ENCODE measurements at places on chromosomes 1 and 21.

GRCh38 chr1:16351994-16352841 lies at the start of gene FBXO42:
TSS of gene FBXO42 (minus strand) at chr1:16352480. CDS start at chr1:16315418, 37,062 bp downstream.
- DNase-seq: peak; percentile 93

DNA sequence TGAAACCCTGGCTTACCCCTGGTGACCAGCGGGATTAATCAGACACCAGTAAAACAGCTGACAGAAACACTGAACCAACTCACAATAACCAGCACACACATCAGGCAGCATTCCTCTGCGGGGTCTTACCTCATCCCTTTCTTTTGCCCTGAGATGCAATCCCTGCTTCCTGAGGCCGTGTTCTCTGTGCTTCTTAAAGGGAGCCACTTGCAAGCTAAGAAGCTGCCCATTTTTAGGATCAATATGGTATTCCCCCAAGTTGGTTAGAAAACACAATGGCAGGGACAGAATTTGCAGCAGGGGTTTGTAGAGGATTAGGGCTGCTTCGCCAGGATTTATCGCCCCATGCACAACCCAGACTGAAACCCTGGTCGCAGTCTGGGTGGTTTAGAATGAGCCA lies 74.7 kb upstream of the OLIG2 start:
- DNase-seq: no peak

GRCh38 chr1:56220021-56220420 lies 359.3 kb downstream of the PLPP3 start:
- no peak for DNase-seq

GRCh38 chr1:116018007-116018406 lies 41.7 kb downstream of the SLC22A15 start:
- DNase-seq: no peak

GRCh38 chr1:9573723-9574122 lies 15.0 kb upstream of the TMEM201 start:
- no peak for DNase-seq

DNA sequence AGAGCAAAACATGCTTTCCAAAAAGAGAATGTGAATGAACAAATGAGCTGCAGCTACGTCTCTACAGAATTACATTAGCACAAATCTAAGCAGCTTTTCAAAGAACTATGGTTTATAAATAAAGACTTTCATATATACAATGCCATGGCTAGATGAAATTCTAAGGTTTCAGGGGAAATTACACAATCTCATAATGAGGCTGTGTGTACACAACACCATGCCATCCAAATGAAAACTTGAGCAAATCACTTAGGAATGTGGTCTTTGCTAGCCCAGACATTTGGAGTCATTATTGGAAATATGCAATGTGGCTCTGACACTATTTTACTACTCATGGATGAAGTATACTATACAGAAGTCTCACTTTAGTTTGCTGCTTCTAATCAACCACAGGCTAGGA lies 37.5 kb downstream of the SPAG17 start:
- no peak for DNase-seq

GRCh38 chr1:221411283-221411682 lies 330.6 kb downstream of the DUSP10 start:
- no peak for DNase-seq

DNA sequence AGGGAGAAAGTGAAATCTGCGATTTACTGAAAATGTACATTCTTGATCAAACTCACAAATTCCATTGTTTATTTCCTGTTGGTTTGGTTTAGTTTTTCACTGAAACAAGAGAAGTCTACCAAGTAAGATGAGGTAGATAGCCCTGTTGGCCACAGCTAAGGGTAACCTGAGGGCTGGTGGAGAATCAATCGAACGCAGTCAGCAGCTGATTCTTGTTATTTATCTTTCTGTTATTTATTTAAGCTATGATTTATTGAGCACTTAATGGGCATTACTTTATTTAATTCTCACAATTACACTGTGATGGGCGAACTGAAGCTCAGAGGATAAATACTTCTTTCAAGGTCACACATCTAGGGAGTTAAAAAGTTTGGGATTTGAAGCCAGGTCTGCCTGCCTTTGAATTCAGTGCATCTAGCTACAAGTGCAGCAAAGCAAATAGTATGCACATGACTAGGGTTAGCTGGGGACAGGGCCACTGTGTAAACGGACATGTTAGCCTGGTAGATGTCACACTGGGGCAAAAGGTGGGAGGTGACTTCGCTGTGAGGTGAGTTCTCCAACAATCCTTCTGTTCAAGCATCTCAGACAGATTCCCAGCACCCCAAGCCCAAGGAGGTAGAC lies 106.5 kb upstream of the GADD45A start:
- DNase-seq: no peak

DNA sequence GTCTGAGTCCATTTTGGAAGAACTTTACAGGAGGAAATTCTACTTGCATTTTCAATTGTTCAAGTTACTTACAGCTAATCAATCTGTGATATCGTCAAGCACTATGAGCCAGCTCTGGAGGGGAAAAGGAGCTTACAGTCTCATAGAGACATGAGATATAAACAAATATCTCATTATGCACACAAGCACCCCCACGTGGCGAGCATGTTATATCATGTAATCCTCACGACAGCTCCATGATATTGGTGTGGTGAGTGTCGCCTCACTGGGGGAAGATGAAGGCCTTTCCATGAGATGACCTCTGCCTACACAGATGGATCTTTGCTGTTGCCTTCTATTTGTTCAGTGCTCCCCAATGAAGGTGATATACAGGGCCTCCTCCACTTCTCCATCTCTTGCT lies 34.6 kb downstream of the TNR start:
- DNase-seq: no peak

DNA sequence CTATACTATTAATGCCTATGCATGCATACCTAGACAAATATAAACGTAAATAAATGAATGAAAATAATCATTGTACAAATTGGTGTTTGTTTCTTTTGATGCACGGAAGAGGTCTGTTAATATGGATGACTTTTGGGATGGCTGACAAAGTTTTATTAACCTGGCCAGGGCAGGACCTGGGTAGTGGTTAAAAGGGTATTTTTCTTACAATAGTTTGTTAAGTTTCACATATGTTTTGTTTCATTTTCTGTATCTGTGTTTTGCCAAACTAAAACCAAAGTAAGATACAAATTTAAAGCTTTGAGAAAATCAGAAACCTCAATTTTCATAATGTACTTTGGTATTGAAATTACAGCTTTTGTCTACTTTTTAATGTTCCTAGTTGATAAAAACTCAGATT lies 222.7 kb upstream of the OLFM3 start:
- no peak for DNase-seq

DNA sequence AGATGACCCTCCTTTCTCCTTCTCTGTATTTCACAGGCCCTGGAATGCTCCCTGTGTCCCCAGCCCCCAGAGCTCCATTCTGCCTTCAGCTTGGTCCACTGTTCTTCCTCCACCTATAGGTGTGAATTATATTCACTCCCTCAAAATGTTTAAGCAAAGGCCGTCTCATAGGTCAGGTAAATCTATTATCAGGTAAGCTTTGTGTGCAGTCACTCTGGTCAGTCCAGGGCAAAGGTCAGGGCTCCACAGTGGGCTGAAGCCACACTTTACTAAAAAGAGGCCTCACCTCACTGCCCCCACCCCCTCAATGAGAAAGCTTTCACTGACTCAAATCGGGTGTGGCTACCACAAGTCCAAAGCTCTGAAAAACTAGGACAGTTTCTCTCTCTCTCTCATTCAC lies 65.9 kb downstream of the DNTTIP2 start:
- no peak for DNase-seq

DNA sequence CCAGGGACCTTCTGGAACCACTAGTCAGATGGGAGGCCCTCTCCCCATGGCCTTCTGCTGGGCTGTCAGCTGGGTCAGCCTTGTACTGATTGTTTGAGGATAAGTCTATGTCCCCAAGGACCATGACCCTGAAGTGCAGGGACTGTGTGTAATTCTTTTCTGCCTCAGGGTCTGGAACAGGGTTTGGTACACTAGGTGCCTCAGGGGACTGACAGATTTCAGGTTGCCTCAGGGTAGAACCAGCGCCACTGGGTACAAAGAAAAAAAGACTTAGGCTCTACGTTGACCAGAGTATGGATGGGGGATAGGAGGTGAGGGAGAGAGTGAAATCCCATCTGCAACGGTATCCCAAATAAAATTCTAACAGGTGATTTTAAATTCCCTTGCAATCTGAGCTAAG lies 3.0 kb downstream of the KDF1 start:
- DNase-seq: no peak

GRCh38 chr1:53835491-53835890 lies 2.6 kb downstream of the NDC1 start:
- DNase-seq: no peak

- DNase-seq: peak; percentile 50
Observed at GRCh38 chr1:207004931-207005830, 27.4 kb downstream of the C1orf116 start.

DNA sequence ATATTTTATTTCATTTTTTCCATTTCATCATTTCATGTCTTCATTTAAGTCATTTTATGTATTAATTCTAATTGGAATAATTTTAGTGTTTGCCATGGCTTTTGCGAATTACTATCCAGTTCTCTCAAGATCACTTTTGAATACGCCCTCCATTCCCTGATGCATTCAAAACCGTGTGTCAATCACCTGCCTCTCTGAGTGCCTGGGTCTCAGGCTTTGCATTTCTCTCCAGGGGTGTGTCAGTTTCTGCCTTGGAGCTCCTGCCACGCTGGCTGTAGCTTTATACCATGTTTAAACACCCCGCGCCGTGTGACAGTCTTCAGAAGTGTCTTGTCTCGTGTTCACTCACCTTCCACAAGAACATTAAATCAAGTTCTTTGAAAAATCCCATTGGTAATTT lies 7.4 kb upstream of the DNMT3L start:
- DNase-seq: no peak

DNA sequence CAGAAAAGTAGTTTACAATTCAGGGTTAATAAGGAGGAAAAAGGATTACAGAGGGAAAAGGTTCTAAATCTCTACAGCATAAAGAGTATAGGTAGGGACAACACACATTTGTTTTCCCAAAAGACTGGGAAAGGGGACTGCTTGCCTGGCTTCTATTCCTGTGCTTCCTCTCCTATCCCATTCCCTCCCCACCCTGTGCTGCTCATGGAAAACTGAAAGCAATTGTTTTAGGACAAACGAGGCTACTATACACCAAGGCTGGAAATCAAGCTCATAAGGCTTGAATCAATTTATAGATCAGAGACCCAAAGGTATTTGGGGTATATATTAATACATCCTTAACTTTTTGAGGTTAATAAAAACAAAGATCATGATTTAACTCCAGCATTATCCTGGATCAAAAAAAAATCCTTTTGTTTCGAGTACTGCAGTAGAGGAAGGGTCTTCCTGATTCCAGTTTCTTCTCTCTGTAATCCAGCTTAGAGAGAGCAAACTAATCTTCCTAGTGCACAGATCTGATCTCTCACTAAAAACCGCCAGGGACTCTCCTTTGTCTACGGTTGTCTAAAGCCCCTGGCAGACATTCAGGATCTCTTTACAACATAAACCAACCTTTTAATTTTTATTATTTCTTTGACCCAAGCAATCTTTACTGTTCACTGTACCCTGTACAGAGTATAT lies 37.4 kb upstream of the A3GALT2 start:
- DNase-seq: no peak

DNA sequence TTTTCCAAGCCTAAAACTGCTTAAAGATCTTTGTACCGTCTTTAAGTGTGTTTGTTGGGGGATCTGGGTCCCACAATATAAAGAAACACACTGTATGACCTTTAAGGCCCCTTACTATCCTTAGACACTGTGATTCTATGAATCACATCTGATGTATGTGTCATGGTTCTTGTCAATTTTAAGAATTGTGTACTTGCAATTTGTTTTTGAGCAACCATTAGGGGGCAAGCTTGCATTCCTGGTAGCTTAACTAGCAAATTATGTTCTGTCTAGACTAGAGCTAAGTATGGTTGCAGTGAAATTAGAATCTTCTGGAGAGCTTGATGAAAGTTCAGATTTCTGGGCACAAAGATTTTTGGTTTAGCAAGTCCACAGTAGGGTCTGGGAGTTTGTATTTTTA lies 219.5 kb downstream of the TPR start:
- DNase-seq: no peak

DNA sequence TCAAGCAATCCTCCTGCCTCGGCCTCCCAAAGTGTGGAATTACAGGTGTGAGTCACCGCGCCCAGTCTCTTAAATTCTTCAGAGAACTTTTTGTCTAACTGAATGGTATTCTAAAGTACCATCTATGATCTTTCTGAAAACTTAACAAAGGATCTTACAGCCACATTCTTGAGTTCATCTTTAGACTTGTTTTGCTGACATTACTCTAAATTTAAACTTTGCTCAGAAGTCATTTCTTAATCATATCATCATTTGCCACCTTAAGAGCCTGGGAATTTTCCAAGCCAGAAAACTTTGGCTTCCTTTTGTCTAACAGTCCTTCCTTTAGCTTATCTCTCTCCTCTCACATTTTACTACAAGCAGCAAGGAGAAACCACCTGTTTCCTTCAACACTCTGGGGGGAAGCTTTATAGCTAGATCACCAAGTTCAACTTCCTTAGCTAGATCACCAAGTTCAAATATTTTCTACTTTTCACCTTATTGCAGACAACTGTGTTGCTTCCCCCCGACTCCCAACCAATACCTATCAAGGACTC lies 5.4 kb upstream of the ZBTB8A start:
- DNase-seq: no peak

DNA sequence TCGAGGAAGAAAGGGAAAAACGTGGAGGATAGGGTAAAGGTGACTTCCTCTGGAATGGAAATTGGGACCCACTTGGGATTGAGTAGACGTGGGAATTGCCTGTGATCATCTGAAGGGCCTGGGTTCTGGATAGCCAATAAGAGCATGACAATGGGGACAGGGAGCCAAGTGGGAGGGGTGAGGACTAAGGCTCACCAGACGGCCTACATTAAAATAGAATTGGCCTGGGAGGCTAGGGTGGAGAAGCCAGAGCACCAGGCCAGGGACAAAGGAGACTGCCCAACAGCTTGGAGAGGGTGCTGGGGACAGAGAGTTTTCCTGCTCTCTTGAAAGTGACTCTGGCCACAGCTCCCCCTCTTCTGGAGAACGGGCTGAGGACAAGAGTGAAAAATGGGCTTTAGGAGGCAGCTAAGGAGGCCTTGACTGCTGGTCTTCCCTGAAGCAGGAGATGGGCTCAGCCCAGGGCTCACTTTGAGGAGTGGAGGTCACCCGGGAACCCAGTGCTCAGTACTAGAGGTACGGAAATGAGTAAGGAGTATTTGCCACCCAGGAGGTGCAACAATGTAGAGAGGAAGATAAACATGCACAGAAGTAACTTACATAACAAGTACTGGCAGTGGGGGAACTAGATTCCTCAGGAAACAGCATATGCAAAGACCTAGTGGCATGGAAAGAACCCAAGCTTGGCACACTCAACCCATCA lies 18.8 kb downstream of the INKA2 start:
- DNase-seq: no peak

DNA sequence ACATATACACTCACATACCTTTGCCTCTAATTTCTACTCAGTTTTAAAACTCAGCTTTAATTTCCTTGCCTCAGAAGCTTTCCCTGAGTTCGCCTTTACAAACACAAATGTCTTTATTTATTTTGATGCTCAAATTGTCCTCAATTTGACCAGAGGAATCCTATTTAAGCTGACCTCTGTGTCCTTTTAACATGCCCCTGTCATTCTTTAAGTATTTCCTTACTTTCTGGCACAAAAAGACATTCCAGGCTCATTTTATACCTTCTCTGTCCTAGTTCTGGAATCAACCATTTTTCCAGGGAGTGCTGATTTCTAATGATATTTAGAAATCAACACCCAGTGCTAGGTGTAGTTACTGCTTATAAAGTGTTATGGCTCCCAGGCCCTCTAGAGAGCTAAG lies 82.5 kb downstream of the OSBPL9 start:
- no peak for DNase-seq

- DNase-seq: no peak
Observed at GRCh38 chr1:8545078-8545477, 227.2 kb downstream of the SLC45A1 start.

Data from stimulated activated naive CD8-positive, alpha-beta T cell treated with anti-CD3 and anti-CD28 coated beads, Interleukin-15, Interleukin-2, amounts not matched to agents 100 U/mL and 50 U/mL, for 24 hours (primary cell).